ENCODE measurements at places on chromosomes 5 and 9. TPM values are rescaled to one million over a fixed set of nuclear protein-coding genes. Genes with fewer than 3 reads are reported as not detected.
A peak's percentile ranks its signal among the peaks of the same experiment; 100 is the strongest.

- DNase-seq: no peak
These were observed 2.7 kb downstream of the HEMGN start for GRCh38 chr9:97935276-97935675.

- no peak for DNase-seq
These were observed 8.7 kb upstream of the CARNMT1 start for GRCh38 chr9:75036793-75037192.

DNA sequence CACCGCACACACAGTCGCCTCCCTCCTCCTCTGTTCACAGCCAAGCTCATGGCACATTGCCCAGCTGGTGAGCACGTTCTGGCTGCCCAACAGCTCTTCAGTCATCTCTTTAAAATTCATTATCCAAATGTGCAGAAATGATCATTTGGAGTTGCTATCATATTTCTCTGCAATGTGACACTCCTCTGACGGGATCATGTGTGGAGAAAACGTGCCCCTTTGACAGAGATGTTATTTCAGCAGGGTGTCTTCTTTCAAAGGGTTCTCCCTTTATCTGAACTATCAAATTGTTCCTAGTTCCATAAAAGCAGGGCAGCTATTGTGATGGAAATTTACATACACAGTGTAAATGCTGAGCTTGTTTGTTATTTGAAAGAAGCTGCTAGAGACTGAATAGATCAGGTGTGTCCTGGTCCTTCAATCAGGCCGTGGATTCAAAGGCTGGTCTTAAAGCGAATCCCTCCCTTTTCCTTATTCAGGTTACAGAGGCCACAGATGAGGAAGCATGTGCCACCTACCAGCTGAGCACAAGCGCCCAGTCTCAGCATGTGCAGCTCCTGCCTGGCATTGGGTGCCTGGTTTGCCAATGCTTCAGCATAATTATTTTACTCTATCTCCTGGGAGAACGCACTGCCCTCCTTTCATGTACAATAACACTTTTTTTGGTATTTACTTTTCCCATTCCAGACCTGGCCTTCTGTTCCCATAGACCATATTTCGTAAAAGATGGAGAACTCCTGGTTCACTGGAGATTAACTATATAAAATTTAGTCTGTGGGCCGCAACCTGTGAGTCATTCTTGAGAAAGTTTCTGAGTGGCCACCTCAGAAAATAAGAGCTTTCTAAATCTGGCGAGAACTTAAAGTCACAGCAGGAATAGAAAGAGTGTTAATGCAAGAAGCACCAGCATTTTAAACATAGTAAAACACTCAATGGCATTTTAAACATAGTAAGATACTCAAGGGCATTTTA, 433.7 kb downstream of the ENC1 start:
- DNase-seq: peak; percentile 88

DNA sequence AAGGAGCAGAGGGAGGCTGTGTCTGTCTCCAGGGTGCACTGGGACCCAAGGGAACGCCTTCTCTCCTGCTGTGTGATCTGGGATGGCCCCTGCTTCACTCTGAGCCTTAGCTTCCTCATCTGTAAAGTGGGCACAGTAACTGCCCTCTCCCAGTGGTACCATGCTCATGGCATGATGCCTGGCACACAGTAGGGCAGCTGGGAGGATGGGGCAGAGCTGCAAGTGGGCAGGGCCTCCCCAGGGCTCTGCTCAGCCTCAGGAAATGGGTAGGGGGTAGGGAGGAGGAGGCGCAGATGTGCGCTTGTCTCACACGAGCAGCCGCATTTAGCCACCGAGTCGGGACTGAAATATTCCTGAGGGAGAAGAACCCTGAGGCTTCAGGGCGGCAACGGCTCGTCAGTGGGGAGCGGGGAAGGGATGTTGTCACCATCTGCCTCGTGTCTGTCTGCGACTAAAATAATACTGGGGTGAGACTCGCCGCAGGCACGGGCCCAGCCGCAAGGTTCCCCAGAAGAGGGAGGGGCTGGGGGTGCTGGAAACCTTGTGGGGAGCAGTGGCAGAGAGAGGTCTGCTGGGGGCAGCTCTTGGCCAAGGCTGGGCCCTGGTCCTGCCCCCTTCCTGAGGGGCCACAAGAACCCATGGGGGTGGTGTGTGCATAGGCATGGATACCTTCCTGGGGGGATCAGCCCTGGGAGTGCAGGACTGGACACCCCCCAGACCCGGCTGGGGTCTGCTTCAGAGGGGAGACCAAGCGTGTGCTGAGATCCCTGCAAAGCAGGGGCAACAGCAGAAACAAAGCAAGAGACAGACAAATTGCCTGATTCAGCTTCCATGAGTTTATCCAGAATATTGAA, 55.2 kb upstream of the PSD2 start:
- no peak for DNase-seq

The BAAT gene
- total RNA-seq: 0.14 TPM

The SLC34A1 gene
- not detected for total RNA-seq

The HSD17B3 gene
- 0.74 TPM for total RNA-seq

The PCDHA9 gene
- total RNA-seq: 0.25 TPM

All from MCF 10A (cell line).